ENCODE measurements at places on chromosomes 5 and 9.

DNA sequence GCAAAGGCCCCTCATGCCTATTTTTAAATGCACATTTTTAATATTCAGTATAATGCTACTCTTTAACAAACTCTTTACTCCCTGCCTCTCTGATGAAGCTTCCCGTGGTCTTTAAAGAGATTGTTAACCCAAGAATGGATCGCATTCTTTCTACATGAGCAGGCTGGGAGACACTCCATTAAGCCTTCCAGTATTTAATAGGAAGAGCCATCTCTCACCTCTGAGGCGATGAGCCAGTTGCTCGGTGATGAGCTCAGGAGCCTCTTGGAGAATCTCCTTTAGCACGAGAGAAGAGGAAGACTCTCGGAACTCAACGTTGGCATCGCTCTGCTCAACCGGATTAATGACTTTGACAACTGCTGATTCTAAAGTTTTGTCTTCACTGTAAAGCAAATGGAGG is 59.6 kb downstream of the PRUNE2 start:
- no peak for DNase-seq

GRCh38 chr9:124506931-124507879 is at the start of gene NR5A1:
Gene NR5A1, minus strand, starts transcription at chr9:124507399. Its CDS starts 4,004 bp downstream, at chr9:124503395.
- DNase-seq = no peak

- DNase-seq = no peak
Measured at GRCh38 chr9:101375546-101375945, 9.3 kb downstream of the BAAT start.

GRCh38 chr9:129241725-129242124 is 63.7 kb upstream of the IER5L start:
- peak; percentile 14 for DNase-seq

- no peak for DNase-seq
Measured at GRCh38 chr5:34053571-34054399, 10.8 kb upstream of the C1QTNF3 start.

DNA sequence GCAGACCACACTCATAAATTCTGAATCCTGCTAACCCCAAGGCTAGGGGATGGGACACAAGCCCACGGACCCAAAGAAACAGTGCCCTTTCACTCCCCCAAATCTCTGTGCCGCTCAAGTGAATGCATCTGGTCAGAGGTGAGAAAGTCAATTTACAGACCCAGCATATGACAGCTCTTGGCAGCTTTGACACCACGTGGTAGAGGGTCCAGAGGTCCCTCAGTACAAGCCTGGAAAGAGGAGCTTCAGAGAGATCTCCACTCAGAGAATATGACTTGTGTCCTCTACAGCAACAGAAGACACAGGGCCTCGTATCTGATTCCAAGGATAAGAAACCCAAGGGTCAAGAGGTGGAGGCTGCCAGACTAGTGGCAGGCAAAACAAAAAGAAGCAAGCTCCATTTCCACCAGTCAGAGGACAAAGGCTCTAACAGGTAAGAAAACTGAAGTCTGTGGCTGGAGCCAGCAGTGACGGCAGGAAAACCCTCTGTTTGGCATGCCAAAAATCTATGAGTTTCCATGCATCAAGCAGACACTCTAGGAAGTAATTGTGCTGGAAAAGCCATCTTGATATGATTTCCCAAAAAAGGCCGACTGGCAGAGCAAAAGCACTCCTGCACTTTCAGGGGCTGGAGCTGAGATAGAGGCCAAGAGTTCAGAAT is 138.7 kb downstream of the UGCG start:
- no peak for DNase-seq

- no peak for DNase-seq
Measured at GRCh38 chr9:124764774-124765438, 6.2 kb downstream of the NR6A1 start.

- no peak for DNase-seq
Measured at GRCh38 chr5:122772446-122772845, 2.4 kb upstream of the SNX2 start.

DNA sequence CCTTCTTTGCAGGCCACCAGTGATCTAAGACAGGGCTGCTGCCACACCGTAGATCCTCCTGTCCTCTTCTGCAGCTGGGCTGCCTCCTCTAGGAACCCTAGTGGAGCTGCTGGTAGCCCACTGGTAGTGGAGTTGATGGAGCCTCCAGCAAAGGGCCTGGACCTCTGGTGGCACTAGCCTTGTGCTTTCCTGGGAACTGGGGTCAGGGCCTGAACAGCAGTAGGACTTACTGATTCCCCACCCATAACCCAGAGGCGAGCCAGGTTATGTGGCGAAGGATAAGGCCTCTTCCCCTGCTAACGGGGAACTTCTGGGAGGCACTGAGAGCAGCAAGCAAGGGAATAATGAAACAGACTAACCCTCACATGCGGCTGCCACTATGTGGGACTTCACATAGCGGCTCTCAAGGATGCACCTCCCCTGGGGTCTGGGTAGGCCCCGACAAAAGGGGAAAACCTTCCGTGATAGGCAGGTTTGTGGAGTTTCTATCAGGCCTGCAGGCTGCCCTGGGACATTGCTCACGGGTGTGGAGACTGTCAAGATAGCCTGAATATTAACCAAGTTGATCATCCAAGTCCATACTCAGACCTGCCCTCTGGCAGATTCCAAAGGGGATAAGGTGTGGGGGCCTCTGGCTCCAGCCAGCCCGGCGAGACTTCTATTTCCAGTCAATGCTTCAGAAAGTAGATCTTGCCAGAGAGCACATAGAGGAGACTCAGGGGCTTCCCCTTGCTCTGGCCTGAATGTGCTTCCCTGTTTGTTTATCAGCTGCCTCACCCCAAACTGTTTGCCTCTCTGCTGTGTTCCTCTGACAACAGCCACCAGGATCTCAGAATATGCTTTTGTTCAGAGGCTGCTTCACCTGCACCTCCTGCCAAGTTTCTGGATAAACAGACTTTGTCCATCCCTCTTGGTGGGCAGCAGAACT is 7.4 kb downstream of the SLC22A4 start:
- DNase-seq = no peak

DNA sequence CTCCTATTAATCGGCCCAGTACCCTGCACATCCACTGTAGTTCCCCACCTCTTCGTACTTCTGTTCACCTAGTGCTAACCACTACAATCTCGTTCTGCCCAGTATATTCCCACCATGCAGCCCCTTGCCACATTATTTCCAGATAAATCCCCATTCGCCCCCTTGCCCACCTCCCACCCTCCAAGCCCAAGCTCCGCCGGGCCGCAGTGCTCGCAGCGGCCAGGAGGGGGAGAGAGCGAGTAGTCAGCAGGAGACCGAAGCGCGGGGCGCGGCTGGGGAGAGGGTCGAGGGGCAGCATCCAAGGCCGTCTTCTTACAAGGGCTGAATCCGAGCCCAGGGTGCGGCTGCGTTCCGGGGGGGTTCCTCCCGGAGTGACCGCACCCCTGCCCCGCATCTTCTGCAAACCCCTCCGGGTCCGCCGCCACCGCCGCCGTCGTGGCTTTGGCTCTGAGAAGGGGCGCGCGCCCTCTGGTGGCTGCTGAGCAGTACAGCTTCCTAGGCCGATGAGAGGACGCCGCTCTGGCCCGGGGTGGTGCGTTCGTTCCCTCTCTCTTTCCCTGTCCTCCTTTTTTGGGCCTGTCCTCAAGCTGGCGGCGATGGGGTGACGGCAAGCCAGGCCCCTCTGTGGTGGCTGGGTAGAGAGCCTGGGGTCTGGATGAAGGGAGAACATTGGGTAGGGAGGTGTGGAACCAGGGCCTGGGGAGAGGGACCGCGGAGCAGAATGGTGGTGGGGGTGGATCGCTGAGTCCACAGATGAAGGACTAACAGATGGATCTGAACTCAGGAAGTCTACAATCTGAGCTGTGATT is 30.0 kb upstream of the PSD2 start:
- DNase-seq = peak; percentile 89

GRCh38 chr5:180034564-180034963 is 37.0 kb downstream of the RNF130 start:
- no peak for DNase-seq

GRCh38 chr5:181223729-181224389 is 778 bp downstream of the TRIM41 start:
- peak; percentile 70 for DNase-seq

- DNase-seq = no peak
Measured at GRCh38 chr9:77021922-77022782, 2.7 kb downstream of the FOXB2 start.

DNA sequence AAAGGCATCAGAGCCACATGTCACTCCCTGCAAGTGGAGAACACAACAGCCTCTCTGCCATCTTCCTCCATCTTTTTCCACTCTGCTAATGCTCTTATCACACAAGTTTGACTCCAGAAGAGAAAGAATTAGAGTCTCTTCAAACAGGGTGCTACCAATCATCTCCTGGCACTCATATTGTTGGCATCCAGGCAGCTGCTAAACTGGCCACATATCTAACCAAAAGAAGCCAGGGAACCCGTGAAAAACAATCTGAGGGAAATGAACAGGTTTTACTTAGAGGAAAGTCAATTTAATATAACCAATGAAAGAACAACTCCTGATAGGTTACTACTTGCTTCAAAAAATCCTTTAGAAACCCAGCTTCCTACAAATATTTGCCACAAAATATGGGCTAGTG is 117.2 kb downstream of the SLC25A46 start:
- DNase-seq = no peak

DNA sequence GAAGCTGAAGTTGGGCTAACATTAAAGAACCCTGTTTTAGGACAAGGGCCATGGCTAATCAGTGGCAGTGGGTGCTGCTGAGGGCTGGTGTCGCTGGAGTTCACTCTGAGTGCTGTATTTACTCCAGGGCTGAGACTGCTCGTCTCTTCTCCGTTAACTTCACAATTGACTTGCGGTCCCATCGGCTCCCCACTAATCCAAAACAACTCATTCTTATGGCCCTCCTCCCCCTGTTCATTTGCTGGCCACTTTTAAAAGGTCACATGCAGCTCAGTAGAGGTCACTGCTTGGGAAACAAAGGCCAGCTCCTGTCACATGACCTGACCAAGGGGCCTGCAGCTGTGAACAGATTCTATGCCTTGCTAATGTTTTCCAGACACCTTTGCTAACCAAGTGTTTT is 38.4 kb downstream of the PTCH1 start:
- no peak for DNase-seq
